ENCODE measurements at places on chromosomes 16 and 17.

DNA sequence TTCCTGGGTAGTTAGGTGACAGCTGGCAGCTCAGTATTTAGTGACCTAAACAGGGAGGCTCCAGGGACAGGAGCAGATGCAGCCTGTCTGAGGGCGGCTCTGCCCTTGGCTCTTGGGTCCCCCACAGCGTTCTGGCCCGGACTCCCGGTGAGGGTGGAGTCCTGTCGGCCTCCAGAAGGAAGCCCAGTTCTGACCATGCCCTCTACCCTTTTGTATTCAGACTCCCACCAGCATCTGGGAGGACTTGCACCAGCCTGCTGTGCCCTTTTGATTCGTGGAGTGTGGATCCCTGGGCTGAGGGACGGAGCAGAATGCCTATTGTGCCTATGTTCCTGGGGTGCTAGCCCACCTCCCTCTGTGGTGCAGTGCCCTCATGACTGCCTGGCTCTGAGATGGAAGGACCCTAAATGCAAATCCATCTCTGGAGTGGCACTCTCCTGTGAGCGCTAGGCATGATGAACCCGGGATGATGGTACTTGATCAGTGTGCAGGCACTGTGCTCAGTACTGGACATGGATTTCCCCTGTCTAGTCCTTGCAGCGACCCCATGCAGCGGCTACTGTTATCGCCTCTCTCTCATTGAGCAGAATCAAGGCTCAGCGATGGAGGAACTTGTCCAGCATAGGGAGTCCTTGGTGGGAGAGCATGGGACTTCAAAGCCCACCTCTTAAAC is 123.1 kb downstream of the SNX29 start:
- DNase-seq: peak; percentile 19

DNA sequence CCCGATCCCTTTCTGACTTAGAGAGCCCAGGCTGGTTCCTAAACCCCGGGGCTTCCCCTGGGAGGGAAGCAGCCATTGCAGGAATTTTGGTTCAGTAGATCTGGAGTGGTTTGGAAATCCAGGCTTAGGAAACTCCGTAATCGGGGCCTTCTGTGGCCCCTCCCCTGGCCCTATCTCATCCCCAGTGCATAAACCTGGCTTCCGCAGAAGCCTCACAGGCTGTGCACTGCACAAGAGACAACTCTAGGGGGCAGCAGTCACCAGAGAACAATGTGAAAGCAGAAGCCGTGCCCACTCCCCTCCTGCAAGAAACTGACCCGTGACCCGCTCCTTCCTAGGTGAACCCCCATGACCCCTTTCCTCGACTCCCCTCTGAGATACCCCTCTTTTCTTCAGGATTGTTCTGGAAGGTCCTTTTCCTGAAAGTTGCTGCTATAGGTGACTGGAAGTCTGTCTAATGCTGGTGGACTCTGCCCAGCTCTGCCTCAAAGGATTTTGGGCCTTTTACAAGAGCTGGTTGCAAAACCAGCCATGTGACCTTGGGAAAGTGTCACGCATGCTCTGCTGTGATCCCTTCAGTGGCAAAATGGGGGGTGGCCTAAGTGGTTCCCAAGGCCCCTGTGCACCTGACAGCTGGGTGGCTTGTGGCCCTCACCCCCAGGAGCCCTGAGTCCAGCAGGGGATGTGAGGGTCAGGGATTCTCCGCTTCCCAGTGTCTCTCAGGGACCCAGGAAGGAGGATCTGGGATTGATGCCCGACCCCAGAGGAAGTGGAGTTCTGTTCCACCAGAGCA is 14.4 kb downstream of the GUCY2D start:
- peak; percentile 64 for DNase-seq

- peak; percentile 41 for DNase-seq
Measured at GRCh38 chr16:11602321-11602720, 15.6 kb upstream of the LITAF start.

DNA sequence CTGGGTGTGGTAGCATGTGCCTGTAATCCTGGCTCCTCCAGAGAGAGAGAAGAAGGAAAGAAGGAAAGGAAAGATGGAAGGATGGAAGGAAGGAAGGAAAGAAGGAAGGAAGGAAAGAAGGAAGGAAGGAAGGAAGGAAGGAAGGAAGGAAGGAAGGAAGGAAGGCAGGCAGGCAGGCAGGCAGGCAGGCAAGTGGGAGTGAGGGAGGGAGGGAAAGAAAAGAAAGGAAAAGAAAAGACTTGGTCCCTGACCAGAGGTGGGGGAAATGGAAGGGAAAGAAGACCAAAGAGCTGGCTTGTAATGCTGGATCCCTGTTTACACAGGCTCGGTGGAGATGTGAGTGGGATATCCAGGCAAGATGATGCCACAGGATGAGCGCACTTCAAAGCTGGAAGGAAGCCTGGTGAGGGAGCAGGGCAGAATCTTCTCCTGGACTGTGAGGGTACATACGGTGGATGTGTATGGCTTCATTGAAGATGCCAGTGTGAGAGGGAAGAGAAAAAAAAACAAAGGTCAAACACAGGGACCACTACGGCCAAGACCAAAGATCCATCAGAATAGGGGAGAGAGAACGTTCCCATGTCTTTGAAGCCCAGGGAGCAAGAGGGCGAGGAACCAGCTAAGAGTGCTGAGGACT is 2.1 kb downstream of the CES1 start:
- no peak for DNase-seq

- no peak for DNase-seq
Measured at GRCh38 chr17:53631486-53631885, 191.2 kb upstream of the KIF2B start.

GRCh38 chr16:12027558-12028287 is 51.2 kb downstream of the SNX29 start:
- DNase-seq: no peak

- DNase-seq: no peak
Measured at GRCh38 chr17:31696184-31696602, 162.9 kb downstream of the COPRS start.

- DNase-seq: no peak
Measured at GRCh38 chr17:51818777-51819176, 339.7 kb downstream of the CA10 start.

- DNase-seq: peak; percentile 92
Measured at GRCh38 chr17:51435641-51436091, 175.3 kb downstream of the UTP18 start.

GRCh38 chr17:81306898-81307510 is 11.9 kb upstream of the SLC38A10 start:
- no peak for DNase-seq

DNA sequence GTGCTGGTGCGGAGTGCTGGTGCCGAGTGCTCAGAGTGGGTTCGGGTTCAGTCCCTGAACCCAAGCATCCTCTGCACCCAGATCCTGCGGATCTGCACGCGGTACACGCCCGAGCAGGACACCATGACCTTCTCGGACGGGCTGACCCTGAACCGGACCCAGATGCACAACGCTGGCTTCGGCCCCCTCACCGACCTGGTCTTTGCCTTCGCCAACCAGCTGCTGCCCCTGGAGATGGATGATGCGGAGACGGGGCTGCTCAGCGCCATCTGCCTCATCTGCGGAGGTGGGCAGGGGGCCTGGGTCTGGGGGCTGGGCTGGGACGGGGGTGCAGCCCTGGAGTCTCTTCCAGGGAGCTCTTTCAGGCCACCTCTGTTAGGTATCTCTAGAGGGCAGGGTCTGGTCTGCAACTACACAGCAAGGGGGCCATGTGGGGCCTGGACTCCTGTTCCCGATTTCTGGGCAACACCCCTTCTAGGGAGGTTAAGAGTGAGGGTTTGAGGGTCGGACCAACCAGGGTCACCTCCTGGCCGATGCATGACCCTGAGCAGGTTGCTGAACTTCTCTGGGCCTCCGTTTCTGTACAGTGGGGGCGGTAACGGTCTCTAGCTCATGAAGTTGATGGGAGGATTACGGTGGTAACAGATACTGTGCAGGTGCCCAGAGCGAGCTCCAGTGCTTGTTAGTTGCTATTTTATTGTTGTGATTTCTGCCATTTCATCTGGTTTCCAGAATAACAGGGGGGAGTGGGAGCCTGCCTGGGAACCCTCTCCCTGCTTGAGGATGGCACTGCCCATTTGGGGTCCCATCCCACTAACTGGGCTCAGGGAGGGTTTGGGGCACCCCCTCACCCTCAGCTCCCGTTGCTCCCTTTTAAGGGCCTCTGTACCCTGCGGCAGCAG is 10.1 kb downstream of the GJD3 start:
- no peak for DNase-seq

DNA sequence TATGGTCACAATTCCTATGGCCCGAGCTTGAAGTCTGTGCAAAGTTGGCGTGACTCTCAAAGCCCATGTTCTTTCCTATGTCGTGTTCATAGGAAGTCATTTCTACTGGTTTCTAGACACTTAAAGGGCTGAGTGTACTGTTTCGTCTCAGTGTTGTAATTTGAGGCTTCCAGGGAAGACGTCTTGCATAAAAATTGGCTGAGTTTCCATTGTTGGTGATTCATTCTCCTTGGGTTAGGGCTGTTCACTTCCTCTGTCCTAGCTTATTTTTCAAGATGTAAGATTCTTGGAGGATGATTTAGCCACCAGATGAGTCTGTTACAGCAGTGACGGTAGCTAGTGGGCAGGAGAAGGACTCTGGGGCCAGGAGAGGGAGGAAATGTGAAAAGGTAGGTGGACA is 43.1 kb downstream of the PIK3R5 start:
- DNase-seq: no peak

DNA sequence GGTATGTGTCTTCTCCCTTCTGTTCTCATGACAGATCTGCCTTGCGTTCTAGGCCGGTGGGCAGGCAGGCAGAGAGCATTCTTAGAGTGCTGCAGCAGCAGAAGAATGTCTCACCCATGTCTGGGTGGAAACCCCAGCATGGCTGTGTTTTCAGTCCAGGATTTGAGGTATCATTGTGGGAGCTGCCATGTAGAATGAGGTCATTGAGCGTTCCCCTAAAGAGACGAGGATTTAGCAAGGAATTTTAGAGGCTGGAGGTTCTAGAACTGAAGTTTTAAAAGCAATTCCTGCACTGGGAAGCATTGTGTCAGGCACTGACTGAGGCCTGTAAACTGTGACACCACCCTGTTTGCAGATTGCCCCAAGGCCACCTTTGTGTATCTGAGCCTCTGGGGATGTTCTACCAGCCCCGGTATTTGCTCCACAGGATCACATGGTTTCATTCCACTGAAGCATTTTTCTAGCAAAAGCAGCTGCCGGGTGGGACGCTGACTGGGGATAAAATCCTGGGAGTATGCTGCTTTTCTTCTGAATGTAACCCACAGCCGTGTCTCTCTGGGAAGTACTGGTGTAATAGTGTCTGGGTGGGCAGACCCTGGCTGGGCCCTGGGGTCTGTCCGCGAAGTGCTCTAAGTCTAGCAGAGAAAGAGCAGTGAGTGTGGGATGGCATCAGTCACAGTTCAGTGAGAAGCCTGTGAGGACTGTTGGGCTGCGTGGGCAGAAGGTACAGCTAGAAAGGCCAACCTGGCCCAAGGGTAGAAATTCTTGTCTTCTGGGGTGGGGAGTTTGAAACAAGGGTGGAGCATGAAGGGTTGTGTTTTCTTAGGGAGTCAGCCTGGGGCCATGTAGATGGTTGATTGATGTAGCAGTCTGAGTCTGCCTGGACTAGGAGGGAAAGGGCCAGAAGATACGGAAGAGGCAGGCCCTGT is 30.2 kb downstream of the PLCD3 start:
- DNase-seq: no peak

- no peak for DNase-seq
Measured at GRCh38 chr16:379961-380761, 1.6 kb downstream of the PGAP6 start.

GRCh38 chr16:88014252-88014781 is 63.1 kb downstream of the BANP start:
- DNase-seq: no peak

DNA sequence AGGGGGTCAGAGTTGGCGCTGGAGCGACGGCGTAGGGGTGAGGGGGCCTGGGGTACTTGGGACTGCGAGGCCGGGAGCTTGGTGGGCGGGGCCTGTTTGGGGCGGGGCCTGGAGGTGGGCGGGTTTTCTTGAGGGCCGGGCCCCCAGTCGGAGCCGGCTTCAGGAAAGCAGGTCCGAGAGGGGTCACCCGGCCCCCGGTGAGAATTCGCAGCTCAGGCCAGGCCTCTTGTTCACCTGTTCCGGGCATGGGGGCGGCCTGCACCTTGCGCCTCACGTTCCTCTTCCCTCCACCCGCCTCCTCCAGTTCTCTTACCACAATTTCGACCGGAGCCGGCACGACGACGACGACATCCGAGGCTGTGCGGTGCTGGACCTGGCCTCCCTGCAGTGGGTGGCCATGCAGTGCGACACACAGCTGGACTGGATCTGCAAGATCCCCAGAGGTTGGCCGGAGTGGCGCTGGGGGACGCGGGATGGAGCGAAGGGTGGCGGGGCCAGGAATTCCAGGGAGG is 52.5 kb downstream of the MRC2 start:
- DNase-seq: no peak

DNA sequence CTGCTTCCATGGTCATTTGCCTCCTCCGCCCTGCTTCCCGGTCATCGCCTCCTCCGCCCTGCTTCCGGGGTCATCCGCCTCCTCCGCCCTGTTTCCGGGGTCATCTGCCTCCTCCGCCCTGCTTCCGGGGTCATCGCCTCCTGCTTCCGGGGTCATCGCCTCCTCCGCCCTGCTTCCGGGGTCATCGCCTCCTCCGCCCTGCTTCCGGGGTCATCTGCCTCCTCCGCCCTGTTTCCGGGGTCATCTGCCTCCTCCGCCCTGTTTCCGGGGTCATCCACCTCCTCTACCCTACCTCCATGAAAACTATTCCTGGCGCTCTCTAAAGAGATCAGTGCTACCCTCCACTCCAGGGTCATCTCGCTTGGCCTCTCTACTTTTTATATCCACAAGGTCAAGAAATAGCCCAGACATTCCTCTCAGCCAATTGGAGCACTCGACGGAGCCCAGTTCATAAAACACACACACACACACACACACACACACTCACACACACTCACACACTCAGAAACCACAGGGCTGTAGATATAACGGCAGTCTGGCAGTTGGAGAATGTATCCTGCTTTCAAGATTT is 44.8 kb downstream of the TRARG1 start:
- no peak for DNase-seq

- no peak for DNase-seq
Measured at GRCh38 chr16:86730597-86730996, 152.2 kb downstream of the FOXL1 start.

DNA sequence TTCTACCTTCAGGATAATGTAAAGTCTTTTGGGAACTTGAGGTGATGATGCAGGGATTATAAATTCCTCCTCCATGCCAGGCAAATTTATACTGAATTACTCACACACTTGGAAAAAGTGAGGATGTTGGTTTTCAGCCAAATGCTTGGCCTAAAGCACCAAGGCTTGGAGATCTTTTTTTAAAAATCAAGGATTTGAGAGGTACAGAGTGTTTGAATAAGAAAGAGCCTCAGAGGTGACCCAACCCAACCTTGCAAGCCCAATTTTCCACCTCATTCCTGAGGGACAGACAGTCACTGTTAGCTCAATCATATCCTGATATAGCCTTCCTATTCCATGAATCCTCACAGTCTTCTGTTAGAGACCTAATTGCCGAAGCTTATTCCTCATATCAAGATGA is 14.0 kb downstream of the GRIN2A start:
- no peak for DNase-seq

GRCh38 chr17:59845595-59846393 is 46.9 kb downstream of the TUBD1 start:
- DNase-seq: peak; percentile 99

All from SHP77 (cell line).